ENCODE measurements at places on chromosomes 3 and 15. TPM values are rescaled to one million over a fixed set of nuclear protein-coding genes. Genes with fewer than 3 reads are reported as not detected.

DNA sequence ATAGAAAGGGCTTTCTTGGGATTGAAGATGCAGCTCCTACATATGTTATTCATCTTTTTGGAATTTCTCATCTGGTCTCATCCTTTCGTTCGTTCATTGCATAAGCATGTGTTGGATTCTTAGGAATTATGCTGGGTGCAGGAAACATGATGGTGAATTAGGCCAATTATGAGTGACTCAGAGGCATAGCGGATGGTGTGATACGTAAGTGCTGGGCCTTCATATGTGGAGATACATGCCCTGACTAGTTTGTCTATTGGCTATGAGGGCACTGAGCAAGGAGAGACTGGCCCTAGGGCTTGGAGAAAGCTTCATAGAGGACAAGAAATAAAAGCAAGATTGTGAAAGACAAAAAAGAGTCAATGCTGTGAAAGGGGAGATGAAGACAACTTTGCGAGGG, 235.1 kb downstream of the MYRIP start:
- DNase-seq = peak; percentile 19

GRCh38 chr3:78476076-78476475, 1291.7 kb downstream of the ROBO1 start:
- DNase-seq = no peak

The CISH gene
- total RNA-seq = 12.7 TPM

DNA sequence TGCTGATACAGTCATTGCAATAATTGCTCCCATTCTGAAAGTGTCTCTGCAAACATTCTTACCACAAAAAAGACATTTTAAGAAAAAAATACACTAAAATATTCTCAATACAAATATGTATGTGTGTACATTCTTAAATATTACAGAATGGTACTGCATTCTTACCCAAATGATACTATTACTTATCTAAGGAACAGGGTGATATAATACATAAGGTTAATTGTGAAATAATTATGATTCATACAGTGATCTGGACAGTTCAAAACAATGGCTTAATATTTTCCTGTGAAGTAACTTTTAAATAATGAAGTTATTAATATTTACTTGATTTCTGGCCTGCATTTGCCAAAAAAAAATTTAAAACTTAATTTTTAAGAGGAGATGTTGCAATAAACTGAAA, 694.6 kb downstream of the TUSC7 start:
- no peak for DNase-seq

DNA sequence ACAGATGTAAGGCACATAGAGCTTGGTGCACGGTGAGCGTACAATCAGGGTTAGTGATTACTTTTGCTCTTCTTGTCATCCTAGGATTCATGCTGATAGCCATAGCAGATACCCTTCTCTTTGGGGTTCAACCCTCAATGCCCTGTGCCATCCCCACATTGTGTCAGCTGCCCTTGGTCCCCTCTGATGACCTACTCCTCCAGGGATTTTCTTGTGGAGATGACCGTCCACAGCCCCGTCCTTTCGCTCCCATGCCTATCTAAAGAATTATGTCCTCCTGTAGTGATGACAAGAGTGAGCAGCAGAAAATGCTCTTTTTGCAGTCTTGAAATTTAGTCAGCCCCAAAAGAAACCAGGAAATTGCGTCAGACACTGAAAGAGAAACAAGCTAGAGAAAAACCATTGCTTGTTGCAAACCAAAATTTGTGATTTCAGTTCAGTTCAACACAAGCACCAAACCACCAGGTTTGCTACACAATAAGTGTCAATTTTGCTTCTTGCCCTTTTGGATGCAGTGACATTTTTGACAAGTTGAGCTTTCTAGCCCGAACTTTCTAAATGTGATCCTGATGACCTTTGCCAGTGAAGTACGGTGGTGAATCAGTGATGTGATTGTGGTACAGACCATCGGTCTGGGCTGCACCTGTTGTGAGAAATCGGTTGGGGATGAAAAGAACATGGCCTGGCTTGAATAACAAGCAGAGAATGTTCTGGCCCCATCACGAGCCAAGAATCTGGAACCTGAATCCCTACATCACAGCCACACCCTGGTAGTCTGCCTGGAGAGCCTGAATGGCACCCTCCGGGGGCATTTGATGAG, 41.3 kb downstream of the CMTM7 start:
- no peak for DNase-seq

DNA sequence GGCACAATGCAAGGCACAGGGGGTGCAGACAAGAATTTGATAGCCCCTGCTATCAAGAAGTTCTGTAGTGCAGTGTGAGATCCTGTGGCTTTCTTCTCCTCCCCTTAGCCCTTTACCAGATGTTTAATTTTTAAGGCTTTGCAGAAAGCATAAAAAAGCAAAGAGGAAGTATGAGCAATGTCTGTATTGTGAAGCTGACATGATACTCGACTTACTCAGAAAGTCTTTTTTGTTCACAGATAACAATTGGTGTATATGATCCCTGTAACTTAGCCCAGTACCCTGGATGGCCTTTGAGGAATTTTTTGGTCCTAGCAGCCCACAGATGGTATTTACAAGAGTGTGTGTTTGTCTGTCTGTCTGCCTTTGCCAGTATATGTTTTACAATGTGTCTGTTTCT, 58.9 kb downstream of the ATG7 start:
- DNase-seq = no peak

The CIAO2A gene
- 28.9 TPM for total RNA-seq

GRCh38 chr3:46846624-46847542, 16.4 kb downstream of the MYL3 start:
- no peak for DNase-seq

DNA sequence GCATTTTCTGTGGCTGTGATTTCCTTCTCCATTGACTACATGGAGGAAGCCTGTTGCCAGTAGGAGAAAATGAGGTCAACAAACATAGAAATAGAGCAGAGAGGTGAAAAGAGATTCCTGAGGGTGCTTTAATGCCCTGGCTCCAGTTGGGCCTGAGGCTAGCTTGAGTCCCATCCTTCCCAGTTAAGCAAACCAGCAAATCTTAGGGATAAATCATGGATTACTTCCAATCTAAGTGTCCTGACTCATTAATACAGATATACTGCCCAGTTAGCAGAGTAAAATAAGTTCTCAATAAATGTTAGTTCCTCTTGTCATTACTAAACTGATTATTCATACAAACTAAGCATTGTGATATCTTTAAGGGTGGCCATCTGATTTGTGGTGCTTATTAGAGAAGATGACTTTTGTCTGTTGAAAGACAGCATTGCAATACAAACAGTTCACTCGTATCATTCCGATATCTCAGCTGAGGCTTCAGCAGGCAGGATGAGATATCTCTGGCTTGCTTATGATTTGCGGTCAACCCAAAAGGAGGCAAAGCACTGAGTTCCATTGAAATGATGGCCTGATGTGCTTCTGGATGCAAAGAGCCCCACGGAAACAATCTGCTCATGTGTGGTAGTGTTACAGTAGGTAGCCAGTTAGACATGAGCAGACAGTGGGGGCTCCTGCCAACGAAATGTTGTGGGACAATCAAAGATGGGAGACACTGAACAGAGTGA, 6.6 kb upstream of the STARD5 start:
- DNase-seq = no peak

All from lower leg skin (tissue), 4 donors.